ENCODE measurements at places on chromosomes 13 and 19.
A peak's percentile ranks its signal among the peaks of the same experiment; 100 is the strongest.

DNA sequence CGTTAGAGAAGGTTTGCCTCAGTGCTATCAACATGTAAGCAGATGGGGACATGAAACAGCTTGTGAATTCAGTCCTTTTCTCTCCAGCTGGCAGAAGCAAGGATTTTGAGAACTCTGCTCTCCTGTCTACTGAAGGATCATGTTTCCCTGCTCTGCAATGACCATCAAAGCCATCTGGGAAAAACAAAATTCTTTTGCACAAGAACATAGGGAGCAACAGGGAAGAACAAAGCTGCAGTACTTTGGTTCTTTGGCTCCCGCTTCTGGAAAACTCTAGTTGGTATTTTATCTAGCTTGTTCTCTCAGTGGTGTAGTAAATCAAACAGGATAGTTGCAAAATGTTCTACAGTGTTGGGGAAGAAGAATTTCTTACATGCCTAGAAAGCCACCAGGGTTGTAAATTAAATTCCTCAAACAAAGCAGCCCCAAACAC is 270.4 kb downstream of the ENOX1 start:
- DNase-seq, result peak; percentile 87

GRCh38 chr13:112918266-112918665 is 50.7 kb upstream of the MCF2L start:
- no peak for DNase-seq

DNA sequence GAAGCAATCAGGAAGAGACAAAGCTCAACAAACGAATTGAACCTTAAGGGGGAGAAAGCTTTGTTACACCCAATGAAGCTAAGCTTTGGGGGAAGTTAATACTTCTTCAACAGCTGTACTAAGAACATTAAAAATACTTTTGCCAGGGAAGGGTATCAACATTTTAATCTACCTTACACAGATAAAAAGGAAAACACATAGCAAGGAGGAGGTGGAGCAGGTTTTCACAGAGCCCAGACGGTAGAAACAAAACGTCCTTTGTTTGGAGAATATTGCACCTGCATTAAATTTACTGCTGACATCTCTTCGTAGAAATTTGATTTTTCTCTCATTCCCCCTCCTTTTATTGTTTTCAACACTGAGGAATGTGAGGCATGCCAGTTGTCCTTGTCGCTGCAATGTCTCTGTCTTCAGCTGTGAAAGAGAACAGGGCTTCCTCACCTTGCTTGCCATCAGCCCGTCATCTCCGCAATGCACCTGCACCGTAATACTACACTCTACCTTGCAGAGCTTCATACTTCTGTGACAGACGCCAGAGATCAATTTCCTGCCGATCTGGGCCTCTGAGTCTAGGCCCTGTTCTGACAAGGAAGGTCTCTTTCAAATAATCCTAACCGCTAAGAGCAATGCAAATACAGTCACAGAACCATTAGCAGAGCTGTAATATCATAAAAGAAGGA is 270.8 kb downstream of the SPRY2 start:
- no peak for DNase-seq

- no peak for DNase-seq
These were observed 22.0 kb downstream of the NOTCH3 start for GRCh38 chr19:15178629-15179308.

DNA sequence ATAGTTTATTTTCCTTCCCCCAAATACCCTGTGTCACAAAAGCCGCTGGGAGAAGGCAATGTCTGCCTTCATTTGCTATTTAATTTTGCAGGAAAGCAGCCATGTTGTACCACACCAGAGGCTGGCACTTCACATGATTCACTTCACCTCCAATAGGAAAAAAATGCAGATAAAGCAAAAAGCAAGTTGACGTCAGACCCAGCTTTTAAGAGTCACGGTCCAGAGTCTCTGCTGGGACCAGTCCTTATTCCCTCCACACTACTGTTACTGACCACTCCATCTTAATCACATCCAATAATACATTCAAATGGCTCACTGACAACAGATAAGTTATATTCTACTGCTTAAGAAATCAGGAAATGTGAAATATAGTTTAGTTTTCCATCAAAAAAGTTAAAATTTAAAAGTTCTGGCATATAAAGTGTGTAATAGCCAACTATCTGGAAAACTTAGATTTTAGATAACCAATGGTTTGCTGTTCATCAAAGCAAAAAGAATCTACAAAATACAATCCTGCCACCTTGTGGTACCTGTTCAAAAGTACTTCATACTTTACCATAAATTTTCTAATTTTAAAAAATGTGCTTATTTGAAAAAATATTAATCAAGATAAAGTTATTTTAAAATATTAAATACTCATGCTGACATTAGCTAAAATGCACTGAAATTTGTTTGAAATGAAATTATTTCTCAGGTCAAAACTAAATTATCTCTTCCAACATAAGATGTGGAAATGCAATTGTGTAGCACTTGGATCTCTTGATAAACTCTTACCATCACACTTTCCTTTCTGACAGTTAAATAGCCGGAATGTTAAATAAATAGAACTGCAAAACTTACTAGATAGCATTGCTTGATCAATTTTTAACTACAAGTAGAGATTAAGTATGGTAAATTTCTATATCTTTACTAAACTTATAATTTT is 97.3 kb downstream of the SERP2 start:
- DNase-seq, result no peak

- no peak for DNase-seq
These were observed 7.0 kb downstream of the CAB39L start for GRCh38 chr13:49436890-49437289.

GRCh38 chr13:92836171-92836570 is 390.4 kb upstream of the GPC6 start:
- DNase-seq, result no peak

- no peak for DNase-seq
These were observed 27.5 kb downstream of the RASA3 start for GRCh38 chr13:114104655-114105520.

GRCh38 chr13:23793711-23794110 is 95.5 kb downstream of the MIPEP start:
- DNase-seq, result no peak

GRCh38 chr13:100527644-100528043 is 60.9 kb downstream of the GGACT start:
- DNase-seq, result no peak

DNA sequence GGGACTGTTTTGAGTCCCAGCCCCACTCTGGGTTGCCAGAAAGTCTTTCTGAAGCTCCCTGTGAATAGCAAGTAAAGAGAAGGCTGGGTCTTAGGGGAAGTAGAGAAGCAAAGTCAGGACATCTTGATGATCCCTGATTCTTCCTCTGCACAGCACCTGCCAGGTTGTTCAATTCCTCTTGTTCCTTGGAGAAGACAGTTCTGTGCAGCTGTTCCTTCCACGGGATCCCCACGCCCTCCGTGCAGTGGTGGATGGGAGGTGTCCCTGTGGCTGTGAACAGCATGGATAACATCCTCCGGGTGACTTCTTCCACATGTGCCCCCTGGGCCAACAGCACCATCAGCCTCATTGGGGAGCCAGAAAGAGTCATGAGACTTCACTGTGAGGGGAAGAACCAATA is 29.1 kb upstream of the IGLON5 start:
- DNase-seq, result no peak

DNA sequence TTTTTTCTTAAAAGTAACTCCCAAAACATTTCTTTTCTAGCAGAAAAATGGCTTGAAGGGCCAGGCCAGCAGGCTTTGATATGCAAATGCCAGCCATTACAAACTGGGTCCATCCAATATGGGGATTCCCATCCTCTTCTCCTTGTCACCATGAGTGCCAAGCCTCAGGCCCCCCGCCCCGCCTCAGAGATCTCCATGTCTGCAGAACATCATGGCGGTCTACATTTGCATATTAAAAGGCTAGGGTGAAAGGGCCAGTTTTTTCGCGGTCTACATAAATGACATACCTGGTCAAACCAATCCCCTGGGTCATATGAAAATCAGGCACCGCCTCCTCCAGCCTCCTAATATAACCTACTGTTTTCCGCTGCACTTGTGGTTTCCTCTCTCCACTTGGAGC is 1327.6 kb downstream of the UQCRFS1 start:
- no peak for DNase-seq

DNA sequence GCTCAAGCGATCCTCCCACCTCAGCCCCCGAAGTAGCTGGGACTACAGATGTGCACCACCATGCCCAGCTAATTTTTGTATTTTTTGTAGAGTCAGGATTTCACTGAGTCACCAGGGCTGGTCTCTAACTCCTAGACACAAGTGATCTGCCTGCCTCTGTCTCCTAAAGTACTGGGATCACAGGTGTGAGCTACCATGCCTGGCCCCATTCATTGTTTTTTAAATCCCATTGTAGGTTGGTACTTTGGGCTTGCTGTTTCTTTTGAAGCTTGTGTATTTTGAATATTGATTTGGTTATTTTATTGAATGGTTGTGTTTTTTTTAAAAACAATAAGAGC is 26.7 kb downstream of the ZMYM2 start:
- DNase-seq, result no peak

- no peak for DNase-seq
These were observed 109.5 kb downstream of the TM9SF2 start for GRCh38 chr13:99610702-99611289.

DNA sequence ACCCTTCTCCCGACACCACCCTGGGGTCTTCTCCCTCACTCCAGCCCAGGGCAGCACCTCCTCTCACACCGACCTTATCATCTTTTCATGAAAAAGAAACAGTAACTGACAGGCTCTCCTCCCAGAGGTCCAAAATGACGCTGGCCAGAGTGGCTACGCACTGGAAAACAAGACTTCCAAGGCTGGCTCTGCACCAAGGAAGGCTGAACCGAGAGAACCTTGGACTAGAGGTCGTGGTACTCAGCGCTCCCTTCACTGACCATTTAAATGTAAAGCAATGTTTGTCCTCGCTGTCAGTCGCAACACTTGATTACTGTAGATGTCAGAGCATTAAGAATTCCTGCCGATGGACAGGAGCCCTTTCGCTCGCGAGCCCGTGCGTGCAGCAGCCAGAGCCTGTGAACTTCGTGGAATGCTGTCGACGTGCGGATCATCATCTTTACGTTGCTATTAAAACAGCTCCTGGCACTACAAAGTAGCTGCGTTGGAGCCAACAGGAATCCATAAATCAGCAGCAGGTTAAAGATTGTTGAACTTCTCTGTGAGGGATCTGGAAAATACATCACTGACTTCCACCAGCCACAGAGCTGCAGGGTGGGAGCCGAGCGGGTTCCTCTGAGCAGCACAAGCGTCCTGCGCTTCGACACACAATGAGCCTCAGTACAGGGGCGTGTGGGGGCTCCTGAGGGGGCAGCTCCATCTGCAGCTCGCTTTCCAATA is 125.5 kb upstream of the MCF2L start:
- no peak for DNase-seq

DNA sequence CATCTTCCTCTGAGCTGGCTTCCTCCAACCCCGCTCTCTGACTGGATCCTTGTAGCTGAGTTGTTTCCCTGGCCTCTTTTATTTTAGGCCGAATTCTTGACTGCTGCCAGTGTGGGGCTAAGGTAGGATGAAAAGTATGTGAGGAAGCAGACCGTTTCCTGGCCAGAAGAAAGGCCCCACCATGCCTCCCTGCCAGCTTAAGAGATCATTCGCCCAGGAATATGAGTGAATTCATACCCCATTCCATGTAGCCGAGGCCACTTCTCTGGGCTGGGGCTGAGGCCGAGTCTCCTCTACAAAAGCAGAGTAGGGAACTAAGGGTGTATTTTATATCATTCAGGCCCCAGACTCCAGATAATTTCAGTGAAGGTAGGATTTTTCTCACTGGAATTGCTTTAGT is 32.3 kb downstream of the NFIX start:
- DNase-seq, result no peak

GRCh38 chr13:59478908-59479307 is 684.8 kb downstream of the DIAPH3 start:
- DNase-seq, result no peak

- no peak for DNase-seq
These were observed 314.8 kb downstream of the PCDH17 start for GRCh38 chr13:57946361-57946760.

- DNase-seq, result no peak
These were observed 247.3 kb upstream of the SOX21 start for GRCh38 chr13:94959626-94960025.

- DNase-seq, result peak; percentile 23
These were observed 258.4 kb downstream of the SPRY2 start for GRCh38 chr13:80082396-80083080.

GRCh38 chr19:16153582-16154336 is 10.3 kb downstream of the HSH2D start:
- DNase-seq, result no peak

Measured in AG04449 (cell line).